ENCODE measurements at places on chromosomes 1 and 21.

GRCh38 chr1:197394831-197395608 is 127.0 kb downstream of the CRB1 start:
- no peak for DNase-seq

DNA sequence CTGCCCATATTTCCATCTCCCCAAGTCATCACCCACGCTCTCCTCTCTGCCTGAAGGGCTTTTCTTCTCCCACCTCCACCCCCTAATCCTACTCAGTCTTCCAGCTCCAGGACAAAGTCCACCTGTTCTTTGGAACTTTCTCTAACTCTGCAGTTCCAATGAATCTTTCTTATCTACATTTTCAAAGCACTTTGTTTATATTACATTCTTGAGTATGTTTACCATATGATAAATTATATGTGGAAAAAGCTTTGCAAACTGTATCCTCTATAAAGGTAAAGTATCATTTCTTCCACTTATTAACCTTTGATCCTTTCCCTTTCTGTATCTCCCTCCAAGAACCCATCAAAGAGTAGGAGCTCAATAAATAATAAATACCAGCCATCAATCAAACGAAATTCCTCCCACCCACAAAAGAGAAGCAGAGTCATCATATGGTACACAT is 39.7 kb downstream of the TTC13 start:
- no peak for DNase-seq

GRCh38 chr1:62131093-62131725 is 63.4 kb upstream of the L1TD1 start:
- peak; percentile 85 for DNase-seq

DNA sequence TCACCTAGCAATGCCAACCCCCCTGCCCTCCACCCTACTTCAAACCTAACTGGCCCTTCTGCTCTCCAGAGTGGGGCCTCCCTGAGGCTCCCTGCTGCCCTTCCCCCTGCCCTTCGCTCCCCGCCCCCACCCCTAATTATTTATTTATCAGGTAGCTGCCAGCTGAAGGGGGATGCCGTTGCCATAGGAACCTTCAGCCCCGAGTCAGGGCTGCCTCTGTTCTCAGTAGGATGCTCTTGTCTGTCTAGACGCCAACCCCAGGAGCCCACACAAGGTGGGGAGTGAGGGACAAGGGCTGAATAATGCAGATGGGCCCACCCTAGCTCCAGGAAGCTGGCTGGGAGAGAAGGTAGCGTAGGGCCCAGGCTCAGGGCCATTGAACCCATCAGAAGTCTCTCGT is 41.1 kb downstream of the NKAIN1 start:
- peak; percentile 44 for DNase-seq

- no peak for DNase-seq
Measured at GRCh38 chr1:213939888-213940287, 47.9 kb upstream of the PROX1 start.

- no peak for DNase-seq
Measured at GRCh38 chr21:35197992-35198431, 148.9 kb upstream of the RUNX1 start.

DNA sequence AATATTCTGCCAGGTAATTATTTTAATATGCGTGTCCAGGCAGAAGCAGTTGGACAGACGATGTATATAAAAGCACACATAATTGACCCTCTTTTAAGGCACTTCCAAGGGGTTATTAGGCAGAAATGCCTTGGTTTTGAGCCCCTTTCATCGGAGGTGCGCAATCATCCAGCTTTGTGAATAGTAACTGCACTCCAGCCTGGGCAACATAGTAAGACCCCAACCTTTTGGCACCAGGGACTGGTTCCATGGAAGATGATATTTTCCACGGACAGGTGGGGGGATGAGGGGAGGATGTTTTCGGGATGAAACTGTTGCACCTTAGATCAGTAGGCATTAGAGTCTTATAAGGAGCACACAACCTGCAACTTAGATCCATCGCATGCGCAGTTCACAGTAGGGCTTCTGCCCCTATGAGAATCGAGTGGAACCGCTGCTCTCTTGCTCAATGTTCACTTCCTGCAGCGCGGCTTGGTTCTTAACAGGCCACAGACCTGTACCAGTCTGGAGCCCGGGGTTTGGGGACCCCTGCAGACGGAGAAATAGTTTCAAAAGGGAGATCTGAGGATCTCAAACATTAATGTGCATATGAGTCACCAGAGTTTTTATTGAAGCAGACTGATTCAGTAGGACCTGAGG is 1.8 kb upstream of the MCOLN2 start:
- DNase-seq, result no peak

DNA sequence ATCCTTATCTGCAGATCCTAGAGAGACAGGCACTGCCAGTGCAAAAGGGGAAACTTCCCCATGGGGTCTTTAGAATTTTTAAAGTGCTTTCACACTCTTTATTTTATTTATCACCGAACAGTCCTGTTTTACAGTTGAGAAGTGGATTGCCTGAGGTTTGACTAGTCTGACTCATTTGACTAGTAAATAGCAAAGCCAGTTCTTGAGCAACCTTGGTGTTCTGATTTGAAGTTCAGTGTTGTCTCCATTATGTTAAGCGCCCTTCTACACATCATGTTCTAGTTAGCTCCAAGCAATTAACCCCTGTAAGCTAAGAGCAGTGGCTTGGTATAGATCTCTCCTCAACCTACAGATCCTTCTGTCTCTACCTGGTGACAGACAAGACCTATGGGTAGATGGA is 262.9 kb downstream of the CACNA1E start:
- no peak for DNase-seq

GRCh38 chr1:115781851-115782250 is 13.3 kb upstream of the CASQ2 start:
- DNase-seq, result no peak

DNA sequence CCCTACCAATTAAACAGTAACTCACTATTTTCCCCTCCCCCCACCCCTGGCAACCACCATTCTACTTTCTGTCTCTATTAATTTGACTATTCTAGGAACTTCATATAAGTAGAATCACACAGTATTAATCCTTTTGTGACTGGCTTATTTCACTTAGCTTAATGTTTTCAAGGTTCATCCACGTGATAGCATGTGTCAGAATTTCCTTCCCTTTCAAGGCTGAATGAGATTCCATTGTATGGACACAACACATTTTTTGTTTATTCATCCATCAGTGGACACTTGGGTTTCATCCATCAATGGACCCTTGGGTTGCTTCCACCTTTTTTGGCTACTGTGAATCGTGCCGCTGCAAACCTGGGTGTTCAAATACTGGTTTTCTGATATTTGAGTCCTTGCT is 41.7 kb downstream of the EIF2D start:
- DNase-seq, result no peak

DNA sequence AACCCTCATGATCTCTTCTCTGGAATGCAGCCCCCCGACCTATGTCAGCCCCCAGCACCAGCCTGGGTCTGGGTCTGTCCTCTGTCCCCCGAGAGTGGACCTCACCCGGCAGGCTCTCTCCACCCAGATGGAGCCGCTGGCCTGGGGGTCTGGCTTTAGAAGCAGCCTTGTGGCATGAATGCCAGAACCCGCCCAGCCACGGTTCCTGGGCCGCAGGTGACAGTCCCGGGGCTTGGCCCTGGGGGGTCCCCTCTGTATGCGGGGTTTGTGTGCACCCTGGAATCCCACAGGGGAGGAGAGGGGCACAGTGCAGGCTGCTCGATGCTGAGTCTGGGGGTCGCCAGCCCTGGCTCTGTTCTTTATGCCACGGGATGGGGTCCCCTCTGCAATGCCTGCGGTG is 96.0 kb upstream of the ACTRT2 start:
- no peak for DNase-seq

GRCh38 chr1:236175642-236176336 is 33.5 kb downstream of the GPR137B start:
- no peak for DNase-seq

DNA sequence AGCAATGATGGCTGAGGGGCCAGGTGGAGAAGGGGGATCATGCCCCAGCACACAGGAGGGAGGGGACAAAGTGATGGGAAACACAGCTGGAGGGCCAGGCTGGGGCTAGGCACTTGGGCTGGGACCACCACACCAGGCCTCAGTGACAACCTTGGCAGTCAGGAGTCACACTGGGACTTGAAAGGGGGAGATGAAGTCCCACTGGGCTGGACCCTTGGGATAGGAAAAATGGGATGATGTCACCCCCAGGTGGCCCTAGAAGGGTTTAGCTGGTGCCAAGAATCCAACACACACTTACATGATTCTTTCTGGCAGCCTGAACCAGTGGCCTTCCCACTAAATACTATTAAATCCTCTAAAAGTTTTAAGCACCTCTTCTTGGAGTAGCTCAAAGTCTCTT is 17.1 kb downstream of the ZBTB17 start:
- no peak for DNase-seq

GRCh38 chr1:113191579-113192076 is 118.6 kb downstream of the LRIG2 start:
- no peak for DNase-seq

DNA sequence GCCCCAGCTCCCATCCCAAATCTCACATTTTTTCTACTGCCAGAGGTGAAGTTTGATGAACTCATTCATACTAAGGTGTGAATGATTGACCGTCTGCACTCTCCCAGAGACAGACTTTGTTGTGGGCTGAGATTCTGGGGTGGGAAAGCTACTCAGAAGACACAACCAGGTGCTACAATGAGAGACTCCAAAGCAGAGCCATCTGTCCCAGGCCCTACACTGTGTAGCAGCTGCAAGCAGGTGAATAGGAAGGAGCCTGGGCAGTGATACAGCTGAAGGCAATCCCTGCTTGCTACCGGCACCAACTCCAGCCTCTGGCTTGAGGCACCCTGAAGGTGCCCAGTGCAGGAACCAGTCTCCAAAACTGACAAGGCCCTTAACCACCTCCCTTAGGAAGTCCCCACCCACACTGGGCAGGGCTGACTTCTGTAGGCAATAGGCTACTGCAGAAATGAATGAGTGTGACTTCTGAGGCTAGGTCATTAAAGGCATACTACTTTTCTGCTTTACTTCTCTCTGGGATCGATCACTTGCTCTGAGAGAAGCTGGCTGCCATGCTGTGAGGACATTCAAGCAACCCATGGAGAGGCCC is 79.7 kb upstream of the RUNX3 start:
- no peak for DNase-seq

- no peak for DNase-seq
Measured at GRCh38 chr1:243421784-243422183, 165.9 kb downstream of the SDCCAG8 start.

GRCh38 chr1:26994020-26994786 is 711 bp downstream of the TRNP1 start:
- peak; percentile 43 for DNase-seq

DNA sequence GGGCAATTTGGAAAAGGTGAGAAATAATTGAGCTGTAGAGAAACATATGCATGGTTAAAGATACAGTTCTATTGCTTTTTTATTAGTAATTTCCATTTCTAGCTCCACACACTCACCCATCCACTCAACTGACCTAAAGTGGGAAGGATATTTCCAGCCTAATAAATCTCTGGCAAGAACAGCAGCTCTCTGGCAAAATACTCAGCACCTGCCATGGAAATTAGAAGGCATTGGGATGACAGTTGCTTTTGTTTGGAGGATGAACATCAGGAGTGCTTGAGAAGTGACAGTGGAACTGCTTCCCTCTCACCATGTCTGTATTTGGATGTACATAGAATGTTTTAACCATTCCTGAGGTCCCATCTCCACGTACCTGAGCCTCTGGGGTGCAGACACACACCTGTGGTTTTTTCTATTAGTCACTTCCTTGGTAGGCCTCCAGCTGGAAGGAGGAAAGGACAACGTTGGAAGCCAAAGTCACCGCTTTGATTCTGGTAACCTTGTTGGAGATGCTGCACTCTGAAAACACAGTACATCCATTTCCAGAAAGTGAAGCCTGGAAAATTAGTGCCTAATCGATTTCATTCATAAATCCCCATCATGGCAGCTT is 62.3 kb upstream of the RUNX1 start:
- no peak for DNase-seq

- no peak for DNase-seq
Measured at GRCh38 chr1:63817152-63817667, 43.4 kb downstream of the ROR1 start.

GRCh38 chr1:29437946-29438345 is 201.6 kb downstream of the PTPRU start:
- no peak for DNase-seq

DNA sequence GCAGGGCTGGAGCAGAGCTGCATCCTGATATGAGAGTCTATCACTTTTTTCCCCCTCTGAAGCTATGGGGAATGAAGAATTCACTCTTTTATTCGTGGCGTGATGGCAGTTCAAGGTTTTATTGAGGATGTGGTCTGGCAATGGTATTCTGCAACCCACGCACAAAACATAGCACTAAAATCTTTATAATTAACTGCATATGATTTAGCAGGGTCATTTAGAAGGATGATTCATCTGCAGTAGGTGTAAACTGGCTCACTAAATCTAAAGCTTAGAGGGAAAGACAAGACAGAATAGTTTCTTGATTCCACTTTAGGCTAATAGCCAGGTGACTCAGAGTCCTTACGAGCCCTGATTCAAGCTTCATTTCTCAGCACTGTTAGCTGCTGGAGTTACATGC is 25.0 kb upstream of the CHRM3 start:
- no peak for DNase-seq

DNA sequence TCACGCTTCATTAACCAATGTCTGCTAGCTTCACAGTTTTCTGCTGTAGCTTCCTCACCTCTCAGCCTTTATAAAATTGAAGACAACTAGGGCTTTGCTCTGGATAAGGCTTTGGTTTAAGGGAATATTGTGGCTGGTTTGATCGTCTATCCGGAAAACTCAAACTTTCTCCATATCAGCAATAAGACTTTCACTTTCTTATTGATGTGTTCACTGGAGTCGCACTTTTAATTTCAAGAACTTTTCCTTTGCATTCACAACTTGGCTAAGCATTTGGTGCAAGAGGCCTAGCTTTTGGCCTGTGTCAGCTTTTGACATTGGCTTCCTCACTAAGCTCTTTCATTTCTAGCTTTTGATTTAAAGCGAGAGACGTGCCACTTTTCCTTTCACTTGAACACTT is 12.9 kb downstream of the COA6 start:
- DNase-seq, result no peak

DNA sequence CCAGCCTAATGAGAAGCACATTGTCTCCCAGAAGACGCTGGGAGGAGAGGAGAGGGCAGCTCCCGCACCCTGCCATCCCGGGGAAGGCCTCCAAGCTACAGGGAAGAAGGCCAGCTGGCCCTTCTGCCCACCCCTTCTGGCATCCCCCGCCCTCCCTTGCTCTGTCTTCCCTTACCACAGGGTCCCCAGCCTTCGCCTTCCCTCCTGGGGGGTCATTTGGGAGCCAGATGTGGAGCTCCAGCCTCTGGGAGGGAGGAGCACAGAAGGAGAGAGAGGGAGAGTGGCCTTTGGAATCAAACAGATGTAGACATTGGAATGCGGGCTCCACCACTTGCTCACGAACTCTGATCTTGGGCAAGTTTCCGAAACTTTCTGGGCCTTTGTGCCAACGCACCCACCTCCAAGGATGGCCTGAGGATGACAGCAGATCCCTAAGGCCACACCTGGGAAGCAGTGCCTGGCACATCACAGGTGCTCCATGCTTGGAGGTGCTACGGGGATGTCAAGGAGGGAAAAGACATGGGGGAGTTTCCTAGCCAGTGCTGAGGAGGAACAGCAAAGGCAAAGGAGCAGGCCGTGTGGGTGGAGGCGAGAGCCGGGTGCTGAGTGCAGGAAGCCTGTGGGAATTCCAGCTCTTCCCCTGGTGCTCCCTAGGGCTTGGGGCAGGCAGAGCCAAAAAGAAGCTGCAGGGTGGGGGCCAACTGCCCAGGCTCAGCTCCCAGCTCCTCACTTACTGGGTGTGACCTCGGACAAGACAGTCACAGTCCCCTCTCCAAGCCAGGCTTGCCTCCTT is 23.1 kb upstream of the RSPO1 start:
- no peak for DNase-seq

GRCh38 chr1:30732277-30732996 is 9.1 kb upstream of the MATN1 start:
- DNase-seq, result no peak

GRCh38 chr1:151406176-151406575 is 6.8 kb downstream of the PSMB4 start:
- DNase-seq, result no peak
